ENCODE measurements at places on chromosomes 3 and 15.

DNA sequence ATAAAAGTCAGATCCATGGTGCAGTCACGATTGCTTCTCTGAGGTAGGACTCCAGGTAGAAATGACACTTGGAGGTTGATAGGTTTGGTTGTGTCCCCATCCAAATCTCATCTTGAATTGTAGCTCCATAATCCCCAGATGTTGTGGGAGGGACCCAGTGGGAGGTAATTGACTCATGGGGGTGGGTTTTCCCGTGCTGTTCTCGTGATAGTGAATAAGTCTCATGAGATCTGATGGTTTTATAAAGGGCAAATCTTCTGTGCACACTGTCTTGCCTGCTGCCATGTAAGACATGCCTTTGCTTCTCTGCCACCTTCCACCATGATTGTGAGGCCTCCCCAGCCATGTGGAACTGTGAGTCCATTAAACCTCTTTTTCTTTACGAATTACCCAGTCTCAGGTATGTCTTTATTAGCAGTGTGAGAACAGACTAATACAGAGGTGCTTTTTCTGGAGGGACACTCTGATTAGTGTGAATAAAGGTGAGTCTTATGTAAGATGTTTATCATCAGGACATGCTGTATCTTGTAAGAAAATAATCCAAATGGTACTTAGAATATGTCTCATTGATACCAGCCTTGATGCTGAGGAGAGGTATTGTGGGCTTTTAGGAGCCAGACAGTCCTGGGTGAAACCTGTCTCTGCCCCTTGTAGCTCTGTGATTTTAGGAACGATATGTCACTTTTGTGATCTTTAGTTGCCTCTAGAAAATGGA is 43.0 kb downstream of the SLCO3A1 start:
- no peak for DNase-seq

GRCh38 chr3:29335943-29336342 is 55.1 kb downstream of the RBMS3 start:
- peak; percentile 44 for DNase-seq

DNA sequence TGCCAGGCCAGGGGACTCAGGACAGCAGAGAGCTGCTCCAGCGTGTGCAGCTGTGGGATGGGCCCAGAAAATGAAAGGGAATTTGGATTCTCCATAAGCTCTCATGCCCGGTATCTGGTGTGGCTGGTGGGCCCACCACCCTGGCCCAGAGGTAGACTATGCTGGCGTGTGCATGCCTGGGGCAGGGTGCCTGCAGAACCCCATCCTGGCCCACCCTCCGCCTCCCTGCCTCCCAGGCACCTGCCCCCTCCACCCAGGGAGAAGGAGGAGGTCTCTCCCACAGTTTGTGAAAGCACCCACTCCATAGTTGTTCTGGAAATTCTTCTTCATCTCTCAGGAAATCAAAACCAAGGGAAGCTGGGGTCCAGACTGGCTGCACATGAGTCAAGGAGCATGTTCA is 112.9 kb downstream of the ADCY5 start:
- no peak for DNase-seq

GRCh38 chr3:24042174-24043059 is 97.3 kb downstream of the NR1D2 start:
- peak; percentile 38 for DNase-seq

DNA sequence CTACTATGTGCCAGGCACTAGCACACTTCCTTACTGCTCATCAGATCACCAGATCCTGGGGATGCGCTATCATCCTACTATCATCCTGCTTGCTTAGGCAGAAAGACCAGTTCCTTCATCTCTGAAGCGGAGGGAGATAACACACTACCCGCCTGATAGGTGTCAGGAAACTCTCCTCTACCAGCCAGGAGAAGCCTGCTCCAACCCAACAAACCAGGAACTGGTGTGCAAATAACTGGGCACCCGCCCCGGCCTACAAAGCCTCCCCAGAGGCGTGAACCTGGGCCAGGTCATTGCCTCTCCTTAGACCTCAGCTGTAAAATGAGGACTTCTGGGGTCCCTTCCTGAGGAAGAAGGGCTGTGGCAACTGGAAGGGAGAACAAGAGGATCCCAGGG is 61.5 kb downstream of the HOMER2 start:
- DNase-seq: no peak

GRCh38 chr3:133093366-133093765 is 55.2 kb downstream of the TMEM108 start:
- DNase-seq: no peak

GRCh38 chr15:69000091-69000490 is 14.4 kb upstream of the NOX5 start:
- DNase-seq: no peak

DNA sequence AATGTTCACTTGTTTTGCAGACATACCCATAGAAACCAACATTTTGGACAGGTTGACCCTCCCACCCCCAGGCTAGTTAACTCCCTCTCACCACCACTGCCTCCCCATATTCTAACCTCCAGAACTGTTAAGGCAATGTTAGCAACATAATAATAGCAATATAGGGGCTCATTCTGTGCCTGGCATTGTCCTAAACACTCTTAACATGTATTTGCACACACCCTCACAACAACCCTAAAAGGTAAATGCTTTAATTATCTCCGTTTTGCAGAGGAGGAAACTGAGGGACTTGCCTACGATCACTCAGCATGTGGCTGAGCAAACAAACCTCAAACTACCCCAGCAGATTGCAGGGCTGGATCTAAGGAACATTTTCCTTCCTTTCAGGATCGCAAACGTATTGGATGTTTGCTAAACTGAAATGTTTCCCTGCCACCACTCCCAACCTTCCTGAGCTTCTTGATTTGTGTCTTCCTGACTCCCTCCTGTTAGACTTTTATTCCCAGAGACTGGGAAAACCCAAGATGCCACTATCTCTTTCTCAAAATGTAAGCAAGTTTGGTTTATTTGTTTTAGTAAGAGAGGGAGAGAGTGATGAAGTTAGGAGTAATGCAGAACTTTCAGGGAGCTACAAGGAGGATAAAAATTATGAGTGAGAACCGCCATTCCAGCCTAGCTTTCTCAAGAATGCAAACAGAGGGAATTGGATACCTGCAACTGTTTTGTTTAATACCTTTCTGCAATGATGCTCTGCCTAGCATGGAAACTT is 1.3 kb downstream of the SCG5 start:
- no peak for DNase-seq

DNA sequence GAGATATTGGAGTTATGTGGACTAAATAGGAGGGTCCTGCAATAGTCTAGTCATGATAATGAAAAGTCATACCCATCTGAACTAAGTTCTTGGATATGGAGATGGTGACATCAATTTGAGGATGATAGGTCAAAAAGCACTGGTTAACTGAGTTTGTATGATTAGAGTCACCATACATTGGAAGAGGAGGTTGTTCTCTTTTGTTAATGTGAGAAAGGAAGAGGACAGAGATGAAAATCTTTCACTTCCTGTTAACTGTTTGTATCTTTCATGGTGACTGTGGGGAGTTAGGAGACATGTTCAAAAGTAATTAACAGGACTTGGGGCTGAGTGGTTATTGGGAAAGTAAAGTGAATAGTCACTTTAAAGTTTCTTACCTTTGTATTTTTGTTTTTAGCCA is 11.1 kb downstream of the TMEM62 start:
- DNase-seq: no peak

- no peak for DNase-seq
Measured at GRCh38 chr15:91855684-91856489, 2.4 kb downstream of the SLCO3A1 start.

Measured in fibroblast of skin of back (primary cell).